ENCODE measurements at places on chromosomes 4 and X.

DNA sequence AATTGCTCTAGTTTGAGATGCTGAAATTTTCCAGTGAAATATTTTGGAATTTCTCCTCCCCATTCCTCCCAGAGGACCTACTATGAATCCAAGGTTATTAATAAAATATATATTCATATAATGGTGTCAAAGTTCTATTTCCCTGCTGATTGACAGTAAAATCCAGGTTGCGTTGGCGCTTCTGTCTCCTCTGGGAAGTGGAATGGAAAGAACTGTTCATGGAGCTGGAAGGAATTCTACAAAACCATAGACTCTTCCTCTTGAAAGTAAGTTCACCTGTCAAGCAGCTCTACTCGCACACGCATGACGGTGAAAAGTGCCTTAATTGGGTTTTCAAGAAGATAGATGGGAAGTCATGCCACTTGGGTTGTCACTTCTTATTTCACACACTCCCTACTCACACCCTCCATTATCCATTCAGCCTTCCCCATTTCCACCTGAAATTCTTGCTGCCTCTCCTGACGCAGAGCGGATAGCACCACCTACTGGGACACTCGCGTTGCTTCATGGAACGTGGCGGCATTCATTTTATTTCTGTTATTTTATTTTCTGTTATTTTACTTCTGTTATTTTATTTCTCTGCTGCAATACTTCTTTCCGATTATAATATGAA, 351.6 kb downstream of the NLGN4X start:
- DNase-seq: peak; percentile 12

GRCh38 chrX:41257801-41258200, 76.2 kb upstream of the DDX3X start:
- DNase-seq: no peak

GRCh38 chr4:159051245-159052071, 51.4 kb upstream of the RAPGEF2 start:
- no peak for DNase-seq

DNA sequence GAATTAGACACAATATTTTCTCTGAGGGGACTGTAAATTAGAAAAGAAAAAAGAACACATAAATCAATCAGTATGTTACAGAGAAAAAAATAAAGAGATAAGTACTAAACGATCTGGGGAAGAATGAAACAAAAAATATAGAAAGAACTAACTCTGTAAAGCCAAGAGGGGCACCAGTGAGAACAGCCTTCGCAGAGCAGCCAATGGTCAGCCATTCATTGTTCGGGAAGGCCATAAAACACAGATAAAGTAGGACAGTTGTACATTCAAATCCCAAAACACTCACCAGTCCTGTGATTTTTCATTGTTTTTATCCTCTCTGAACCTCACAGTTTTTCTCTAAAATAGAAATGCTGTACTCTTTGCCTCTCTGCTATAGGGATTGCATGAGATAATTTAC, 127.9 kb downstream of the NEK1 start:
- no peak for DNase-seq

DNA sequence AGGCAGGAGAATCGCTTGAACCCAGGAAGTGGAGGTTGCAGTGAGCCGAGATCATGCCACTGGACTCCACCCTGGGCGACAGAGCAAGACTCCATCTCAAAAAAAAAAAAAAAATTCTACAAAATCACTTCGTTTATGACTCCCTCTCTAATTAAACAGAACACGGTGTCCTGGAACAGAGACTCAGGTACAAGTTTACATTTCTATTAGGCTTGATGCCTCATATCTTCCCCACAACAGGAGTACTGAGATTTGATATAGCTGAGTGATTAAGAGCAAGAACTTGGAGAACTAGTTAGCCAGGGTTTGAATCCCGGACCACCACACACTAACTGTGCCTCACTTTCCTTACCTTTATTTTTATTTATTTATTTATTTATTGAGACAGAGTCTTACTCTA, 42.2 kb upstream of the KLF3 start:
- DNase-seq: no peak

GRCh38 chr4:23697001-23697528, 192.8 kb downstream of the PPARGC1A start:
- no peak for DNase-seq

DNA sequence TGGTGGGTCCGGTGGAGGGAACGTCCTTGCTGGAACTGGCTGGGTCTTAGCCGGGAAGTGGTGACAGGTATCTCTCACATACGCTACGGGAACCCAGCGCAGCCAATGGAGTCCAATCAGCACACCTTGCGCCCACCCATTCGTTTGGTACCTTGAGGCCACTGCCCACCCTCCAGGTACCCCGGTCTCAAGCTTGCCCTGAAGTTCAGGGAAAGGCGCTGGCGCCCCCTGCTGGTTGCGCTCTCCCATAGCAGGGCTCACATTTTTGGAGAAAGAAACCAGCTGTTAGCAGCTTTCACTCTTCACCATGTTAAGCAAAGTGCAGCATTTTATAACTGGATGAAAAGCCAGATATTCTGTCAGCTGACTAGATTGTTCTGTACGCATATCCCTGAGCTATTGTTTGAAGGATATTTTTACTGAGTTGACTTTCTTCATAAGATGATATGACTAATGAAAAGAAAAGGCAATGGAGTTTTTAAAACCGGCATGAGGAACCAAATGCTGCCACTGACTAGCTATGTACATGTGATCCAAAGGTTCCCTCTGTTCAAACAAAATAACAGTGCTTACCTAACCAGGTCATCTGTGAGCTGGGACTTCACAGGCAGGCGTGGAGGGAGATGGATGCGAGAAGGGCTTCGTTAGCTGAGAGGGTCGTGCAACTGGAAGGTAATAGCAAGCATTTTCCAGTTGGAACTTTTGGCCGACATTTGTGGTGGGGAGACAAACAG, 43.7 kb downstream of the OTOP1 start:
- DNase-seq: peak; percentile 87

- DNase-seq: no peak
Measured at GRCh38 chr4:21307709-21308108, 607.5 kb downstream of the PACRGL start.

DNA sequence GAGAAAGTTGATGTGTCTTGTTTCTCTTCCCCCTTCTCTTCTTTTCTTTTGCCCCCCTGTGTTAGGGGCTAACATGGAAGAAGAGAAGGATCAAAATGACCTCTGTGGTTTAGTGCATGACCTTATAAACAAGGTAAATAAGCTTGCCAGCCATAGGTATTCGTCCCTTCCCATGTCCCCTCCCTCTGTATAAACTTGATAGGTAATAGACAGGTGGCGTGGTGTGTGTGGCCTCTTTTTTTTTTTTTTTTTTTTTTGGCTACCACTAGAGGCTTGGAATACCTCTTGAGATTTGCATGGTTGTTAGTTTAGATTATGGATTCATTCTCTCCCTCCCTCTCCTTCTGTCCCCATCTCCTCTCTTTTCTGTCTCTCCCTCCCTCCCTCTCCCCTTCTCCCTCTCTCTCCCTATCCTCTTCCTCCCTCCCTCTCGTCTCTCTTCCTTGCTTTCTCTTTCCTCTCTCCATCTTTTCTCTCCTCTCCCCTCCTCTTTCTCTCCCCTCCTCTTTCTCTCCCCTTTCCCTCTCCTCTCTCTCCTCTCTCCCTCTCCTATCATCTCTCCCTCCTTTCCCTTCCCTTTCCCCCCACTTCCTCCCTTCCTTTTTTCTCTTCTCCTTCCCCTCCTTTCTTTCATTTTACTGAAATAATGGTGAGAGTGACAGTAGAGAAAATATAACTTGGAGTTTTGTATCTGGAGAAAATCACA, 134.4 kb downstream of the AFF1 start:
- DNase-seq: no peak

- no peak for DNase-seq
Measured at GRCh38 chr4:56737666-56738065, 56.6 kb upstream of the HOPX start.

DNA sequence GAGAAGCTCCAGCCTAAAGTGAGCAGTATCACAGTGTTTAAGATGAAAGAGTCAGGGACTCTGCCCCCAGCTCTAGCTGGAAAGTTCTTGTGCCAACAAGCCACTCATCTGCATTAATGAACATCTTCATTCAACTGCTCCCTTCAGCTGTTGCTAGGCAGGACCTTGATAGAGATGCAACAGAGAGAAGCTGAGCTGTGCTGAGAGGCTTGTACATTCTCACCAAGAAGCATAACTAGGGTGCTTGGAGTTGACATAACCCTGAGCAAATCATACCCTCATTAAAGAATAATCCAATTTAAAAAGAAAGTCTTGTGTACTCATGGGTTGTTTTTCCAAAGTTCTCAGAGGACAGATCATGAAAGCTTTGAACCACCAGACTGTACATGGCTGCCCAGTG, 63.2 kb downstream of the ATXN3L start:
- no peak for DNase-seq

DNA sequence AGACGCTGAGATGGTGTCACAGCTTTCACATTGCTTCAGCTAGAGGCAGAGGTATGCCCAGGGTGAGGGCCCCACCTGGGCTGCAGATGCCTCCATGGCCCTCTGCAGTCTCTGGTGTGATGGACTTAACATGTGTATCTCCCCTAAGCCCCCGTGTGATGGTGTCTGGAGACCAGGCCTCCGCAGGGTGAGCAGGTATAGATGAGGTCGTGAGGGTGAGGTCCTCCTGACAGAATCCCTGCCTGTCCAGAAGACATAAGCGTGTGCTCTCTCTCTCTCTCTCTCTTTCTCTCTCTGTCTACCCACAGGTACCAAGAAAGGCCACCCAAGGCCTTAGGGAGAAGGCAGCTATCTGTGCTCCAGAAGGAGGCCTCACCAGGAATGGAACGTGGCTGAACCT, 50.9 kb downstream of the CPZ start:
- no peak for DNase-seq

GRCh38 chr4:108453366-108453765, 167.0 kb upstream of the RPL34 start:
- no peak for DNase-seq

GRCh38 chr4:10180927-10181744, 64.5 kb upstream of the WDR1 start:
- DNase-seq: no peak

Measured in iPS-NIHi11 (cell line).